Fibroblast of the aortic adventitia (primary cell): ENCODE measurements at places on chromosomes 3 and 15.
A peak's percentile ranks its signal among the peaks of the same experiment; 100 is the strongest.

DNA sequence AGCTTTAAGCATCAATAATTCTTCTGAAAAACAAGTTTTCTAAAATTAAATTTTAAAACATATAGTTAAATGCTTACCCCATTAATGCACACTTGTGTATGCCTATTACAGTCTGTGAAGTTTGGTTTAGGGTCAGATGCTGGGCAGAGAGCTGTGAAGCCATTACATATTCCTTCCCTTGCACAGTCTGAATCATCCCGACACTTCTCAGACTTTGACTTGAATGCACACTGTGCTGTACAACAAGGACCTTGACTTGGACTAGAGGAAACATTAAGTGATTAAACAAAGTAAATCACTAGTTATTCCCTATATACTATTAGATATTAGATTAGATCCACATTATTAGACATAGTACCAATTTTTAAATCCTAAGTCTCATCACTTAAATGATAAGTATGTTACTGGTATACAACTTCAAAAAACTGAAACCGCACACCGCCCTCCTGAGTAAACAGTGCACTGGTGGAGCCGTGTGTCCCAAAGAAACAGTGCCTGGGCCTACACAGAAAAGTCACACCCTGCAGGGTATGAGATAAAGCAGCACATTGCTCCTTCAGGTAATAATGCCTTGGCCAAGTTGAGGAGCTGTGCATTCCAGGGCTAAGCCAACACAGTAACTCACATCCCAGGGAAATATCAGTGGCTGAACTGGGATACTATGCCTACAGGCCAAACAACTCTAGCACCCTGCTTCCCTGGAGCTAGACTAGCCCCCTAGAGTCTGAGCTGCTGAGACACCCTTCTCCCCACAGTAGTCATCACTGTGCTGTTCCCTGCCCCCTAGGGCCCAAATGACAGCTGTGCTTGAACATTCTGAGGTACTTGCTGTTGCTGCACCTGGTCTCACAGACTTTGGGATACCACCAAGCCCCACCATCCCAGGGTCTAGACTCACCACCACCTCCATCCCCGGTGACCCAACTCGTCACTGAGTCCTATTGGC, 137.5 kb downstream of the ADAM10 start:
- DNase-seq, result no peak

DNA sequence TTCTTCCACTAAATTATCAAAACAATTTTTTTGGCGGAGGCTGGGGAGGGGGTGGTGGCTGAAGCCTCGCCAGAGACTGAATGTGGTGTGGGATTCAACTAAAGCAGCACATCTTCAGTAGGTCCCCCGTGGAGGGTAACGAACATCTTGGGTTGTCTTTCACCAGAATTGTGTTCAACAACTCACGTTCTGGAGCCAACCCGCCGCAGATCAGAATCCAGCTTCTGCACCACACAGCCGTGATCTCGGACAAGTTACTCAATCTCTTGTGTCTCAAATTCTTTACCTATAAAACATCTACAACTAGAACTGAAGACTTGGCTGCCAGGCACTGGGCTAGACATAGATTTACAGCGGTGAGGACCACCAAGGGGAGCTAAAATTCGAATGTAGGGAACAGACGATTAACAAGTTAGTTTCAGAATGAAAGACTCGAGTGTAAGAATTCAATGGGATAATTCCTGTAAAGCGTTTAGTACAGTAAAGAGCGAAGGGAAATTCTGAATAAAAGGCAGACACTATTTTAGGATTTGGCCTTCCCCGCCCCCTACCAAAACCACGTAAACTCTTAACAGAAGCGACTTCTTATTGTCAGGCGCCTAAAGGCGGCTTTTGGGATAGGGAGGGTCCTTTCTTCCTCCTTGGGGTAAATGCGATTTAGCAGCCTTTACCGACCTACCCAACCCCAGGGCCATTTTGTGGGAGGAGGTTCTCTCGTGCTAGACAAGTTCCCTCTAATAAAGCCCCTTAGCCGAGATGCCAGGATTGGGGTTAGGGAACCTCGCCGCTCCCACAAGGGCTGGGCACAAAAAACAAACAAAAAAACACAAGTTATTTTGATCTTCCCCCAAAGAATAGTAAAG, 697 bp upstream of the RAB5A start:
- DNase-seq, result no peak

GRCh38 chr3:40908612-40909011, 290.7 kb upstream of the CTNNB1 start:
- no peak for DNase-seq

GRCh38 chr3:133924041-133924440, 28.4 kb upstream of the RAB6B start:
- DNase-seq, result no peak

GRCh38 chr3:192930577-192930976, 12.9 kb upstream of the MB21D2 start:
- DNase-seq, result no peak

DNA sequence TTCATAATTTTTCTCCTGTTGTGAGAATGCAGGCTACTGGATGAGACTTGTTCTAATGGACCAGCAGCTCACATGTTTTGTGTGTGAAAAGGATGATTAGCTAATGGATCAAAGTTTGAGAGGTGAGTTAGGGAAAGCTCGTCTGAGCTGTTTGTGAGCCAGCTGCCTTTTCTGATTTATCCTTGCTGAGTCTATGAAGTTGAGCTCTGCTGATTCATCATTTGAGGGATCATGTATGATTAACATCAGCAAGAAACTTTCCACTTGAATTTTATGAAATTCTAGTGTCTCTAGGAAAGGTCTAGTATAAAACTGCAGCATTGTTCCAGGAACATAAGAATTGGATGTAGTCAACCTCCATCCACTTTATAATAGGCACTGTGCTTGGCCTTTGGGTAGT, 698.7 kb downstream of the NTRK3 start:
- DNase-seq, result peak; percentile 38

DNA sequence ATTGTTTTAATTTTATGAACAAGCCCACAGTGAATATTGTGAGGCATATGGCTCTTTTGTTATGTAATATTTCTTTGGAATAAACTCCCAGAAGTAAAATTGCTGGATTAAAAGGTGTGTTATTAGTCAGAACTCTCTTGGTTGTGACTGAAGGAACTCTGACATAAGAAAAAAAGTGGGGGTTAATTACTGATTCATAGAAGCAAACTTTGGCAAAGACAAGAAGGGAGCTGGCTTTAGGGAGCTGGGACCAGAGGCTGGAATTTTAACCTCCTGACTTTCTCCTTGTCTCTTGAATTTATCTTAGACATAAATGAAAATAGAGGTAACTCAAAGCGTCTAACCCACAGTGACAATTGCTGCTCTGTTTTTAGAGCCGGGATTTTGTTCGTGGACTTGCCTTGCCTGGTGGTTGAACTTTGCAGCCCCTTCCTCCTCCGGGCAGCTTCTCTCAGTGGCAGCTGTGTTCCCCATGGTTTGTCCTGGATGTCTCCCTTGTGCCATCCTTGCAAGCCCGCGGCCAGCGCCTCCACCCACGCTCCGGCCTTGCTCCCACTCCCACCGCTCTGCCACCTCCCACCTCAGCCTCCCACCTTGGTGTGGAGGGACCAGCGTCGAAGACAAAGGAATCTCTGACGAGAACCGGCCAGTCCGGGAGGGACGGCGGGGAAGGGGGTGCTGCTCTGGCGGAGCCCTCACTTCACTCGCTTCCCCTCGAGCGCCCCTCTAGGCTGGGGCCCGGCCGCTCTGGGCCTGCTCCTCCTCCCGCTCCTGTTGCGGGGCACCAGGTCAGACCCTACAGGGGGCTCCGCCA, 28.0 kb downstream of the ARHGAP31 start:
- DNase-seq, result peak; percentile 49

DNA sequence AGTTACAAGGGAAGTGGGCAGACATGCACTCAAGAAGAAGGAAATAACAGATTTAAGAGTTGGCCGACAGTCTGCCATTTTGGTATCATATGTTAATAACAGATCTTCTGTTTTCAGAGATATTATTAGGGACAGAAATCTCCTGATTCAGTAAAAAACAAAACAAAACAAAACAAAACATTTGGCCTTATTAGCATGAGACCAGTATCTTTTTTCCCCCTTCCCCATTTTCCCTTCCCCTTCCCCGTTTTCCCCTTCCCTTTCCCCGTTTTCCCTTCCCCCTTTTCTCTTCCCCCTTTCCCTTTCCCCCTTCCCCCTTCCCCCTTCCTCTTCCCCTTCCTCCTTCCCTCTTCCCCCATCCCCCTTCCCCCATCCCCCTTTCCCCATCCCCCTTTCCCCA, 39.4 kb downstream of the BBS4 start:
- DNase-seq, result no peak

DNA sequence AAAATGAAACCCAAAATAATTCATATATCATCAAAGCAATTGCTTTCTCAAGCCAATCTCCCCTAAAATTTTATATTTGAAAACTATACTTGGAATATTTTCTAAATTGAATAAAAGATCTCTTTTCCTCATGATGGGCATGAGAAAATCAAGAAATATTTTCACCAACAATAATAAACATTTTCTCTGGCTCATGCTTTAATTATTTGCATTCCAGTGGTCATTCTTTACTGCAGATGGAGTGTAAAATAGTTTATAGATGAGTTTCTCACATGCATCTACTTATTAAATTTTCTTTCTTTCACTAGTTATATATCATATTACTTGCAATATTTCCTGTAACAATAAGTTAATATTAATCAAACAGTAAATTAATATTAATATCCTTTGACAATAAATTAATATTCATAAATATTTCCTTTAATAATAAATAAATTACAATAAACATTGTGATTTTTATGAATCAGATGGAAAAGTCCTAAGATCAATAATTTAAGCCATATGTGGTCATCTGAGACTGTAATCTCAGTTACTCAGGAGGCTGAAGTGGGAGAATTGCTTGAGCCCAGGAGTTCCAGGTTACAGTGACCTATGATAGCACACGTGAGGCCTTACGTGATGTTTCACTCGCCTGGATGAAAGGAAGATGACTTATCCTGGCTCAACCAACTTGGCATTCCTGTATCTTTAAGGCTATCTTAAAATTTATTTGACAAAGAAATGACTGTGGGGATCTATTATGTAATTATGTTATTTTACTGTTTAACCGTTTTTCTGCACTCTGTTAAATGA, 958.8 kb downstream of the ZPLD1 start:
- no peak for DNase-seq

DNA sequence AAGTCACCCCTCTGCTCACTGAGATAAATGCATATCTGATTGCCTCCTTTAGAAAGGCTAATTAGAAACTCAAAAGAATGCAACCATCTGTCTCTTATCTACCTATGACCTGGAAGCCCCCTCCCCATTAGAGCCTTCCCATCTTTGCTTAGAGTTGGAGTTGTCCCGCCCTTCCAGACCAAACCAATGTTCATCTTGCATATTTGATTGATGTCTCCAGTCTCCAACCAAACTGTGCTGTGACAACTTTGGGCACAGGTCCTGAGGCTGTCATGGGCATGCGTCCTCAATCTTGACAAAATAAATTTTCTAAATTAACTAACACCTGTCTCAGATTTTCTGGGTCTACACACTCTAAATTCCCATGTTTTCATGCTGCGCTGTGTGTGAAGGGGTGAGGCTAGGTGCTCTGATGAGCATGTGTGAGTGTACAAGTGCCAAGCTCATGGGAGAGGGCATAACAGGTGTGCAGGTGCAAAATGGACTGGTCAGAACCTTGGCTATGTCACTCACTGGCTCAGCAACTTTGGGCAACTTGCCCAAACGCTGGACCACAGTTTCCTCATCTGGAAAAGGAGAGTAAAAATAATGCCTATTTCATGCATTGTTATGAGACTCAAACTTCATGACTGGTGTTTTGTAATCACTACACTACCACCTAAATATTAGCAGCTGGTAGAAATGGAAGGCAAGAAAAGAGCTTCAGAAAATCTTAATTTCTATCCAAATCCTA, 7.2 kb downstream of the DAPK2 start:
- no peak for DNase-seq

DNA sequence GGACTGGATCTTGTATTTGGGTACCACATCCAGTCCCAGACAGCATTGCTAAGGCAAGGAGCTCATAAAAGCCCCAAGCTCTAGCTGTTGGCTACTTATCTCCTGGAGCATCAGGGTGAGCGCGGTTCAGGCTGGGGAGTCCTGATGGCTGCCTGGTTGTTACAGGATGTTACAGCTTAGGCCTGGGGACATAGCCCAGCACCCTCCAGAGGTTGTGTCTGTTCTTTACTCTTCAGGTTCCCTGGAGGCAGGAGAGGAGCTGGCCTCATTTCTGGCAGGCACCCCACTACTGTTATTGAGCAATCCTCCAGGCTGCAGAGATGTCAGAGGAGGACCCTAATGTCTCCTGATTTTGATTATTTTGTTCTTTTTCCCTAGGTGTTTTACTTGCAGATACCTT, 26.6 kb downstream of the APBA2 start:
- DNase-seq, result no peak

DNA sequence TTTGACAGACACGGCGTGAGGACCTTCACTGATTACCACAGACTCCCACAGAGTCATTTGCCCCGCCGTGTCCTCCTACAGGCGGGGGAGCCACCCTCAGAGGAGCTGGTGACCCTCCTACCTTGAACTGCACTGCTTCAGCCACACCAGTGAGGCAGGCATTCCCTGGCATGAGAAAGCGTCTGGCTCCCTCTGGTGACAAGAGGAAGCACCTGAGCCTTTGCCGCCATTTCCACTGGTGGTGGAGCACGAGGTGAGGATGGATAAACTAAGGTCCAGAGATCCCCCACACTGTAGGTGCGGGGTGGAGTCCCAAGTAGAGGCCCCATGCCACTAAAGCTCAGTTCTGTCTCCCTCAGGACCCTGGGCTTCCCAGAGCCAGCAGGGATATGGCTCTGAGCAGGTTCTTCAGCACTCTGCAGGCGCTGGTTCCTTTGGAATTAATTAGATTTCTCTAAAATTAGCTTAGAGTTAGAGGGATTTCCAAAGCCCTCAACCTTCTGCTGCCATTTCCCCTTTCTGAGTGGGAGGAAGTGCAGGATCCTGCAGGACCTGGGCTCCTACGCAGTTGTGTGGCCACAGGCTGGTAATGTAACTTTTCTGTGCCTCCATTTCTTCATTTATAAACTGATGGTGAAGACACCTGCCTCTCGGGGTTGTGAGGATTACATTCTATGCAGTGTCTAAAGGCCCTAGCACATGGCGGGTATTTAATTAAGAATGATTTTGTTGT, 224.0 kb downstream of the SLCO3A1 start:
- peak; percentile 74 for DNase-seq

GRCh38 chr3:125055913-125056745, at the start of gene HEG1:
HEG1 (minus strand) TSS chr3:125055997; CDS start chr3:125055890, 107 bp downstream.
- peak; percentile 87 for DNase-seq

DNA sequence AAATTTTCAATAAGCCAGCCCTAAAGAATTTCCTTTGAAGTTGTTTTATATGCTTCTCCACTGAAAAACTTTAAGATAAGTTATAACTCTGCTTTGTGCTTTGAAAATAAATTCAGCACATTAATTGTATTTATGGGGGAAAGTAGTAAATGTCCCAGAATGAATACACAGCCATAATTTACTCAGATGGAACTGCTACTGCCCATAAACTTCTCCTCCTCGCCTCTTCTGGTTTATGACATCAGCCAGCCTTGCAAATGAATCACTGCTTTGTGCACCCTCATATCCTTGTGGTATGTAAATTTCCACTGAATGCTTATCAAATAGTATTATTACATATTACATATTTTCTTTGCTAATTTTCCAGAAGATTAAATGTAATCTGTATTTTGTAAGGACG, 302.0 kb downstream of the DIPK2A start:
- no peak for DNase-seq
